ENCODE measurements at places on chromosomes 6 and 20.
A peak's percentile ranks its signal among the peaks of the same experiment; 100 is the strongest.

- DNase-seq: no peak
Measured at GRCh38 chr6:128275681-128276080, 244.7 kb downstream of the PTPRK start.

DNA sequence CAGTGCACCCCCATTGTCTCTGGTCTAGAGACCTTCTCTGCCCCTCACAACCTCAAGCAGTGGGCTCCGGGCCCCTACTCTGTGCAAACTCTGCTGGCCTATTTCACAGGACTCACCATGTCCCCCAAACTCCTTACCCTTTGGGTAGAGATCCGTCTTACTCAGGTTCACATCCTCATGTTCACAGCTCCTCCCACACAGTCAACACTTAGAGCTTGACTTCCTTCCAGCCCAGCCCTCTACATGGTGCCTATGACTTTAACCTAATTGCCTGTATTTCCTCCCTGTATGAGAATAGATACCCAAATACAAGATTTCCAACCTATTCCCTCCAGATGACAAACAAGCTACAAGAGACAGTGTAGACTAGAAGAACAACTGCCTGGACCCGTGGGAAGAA, 528.6 kb upstream of the JARID2 start:
- no peak for DNase-seq

GRCh38 chr20:48395816-48396546, 431.8 kb downstream of the PREX1 start:
- DNase-seq: no peak

DNA sequence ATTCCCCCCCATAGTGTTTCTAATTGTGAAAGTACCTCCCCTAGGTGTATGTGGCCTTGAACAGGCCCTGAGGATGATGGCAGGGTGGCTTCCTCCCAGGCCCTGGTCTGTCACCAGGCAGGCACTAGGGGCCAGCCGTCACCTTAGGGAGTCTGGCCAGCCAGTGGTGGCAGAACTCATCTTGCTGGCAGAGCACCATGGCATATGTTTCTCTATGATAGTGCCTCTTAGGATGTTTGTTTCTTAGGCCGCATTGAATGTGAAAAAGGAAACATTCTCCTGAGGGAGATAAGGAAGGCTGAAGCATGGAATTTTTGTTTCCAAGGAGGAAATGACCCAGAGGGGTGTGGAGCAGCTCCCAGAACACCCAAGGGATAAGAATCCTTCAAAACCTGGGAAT, 45.2 kb upstream of the KLHL31 start:
- DNase-seq: no peak

DNA sequence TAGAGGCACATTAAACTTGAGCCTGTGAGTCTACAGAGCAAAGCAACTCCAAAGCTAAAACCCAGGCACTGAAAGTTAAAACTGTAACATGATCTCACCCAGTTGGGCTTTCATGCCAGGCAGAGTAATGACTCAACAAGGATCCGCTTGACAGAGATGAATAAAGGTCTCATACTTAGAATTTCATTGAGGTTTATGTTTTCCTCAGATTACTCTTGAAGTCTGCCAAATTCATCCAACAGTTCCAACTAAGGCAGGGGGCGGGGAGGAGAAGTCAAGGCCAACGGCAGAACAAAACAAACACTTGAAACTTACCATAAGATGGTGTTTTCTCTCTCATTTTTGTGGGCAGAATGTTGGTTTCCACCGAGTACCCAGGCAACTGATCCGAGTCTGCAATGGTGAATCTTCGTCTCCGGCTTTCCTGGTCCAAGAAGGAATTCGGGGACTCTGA, 54.0 kb upstream of the IPCEF1 start:
- peak; percentile 87 for DNase-seq

GRCh38 chr6:119322034-119322433, 27.5 kb downstream of the MAN1A1 start:
- no peak for DNase-seq

DNA sequence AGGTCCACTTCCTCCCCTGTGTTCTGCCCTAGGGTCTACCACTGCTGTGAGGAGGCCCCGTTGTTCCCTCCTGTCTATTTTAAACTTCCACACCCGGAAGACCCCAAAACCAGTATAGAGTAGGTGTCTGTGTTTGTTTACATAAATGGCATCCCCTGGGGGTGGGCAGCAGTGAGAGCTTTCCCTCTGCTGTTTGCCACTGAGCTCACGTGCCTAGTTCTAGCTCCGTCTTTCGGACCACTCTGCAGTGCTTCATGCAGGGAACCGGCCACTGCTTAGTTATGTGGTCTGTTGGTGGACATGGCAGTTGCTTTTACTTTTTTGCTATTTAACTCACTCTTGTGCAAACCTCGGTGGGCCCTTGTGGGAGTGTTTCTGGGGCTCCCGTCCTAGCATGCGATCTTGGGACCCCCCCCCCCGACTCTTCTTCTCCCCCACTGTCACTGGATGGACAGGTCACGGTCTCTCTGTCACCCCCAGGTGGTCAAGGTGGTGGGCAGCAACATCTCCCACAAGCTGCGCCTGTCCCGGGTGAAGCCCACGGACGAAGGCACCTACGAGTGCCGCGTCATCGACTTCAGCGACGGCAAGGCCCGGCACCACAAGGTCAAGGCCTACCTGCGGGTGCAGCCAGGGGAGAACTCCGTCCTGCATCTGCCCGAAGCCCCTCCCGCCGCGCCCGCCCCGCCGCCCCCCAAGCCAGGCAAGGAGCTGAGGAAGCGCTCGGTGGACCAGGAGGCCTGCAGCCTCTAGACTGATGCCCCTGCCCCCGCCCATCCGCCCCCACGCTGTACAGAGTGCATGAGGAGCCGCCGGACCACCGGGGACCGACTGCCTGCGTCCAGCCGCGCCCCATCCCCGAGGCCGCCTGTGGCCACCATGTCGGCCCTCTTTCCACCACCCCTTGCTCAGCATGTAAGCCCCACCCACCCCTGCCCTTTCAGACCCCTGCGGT, 40.9 kb downstream of the VSTM2L start:
- DNase-seq: no peak

DNA sequence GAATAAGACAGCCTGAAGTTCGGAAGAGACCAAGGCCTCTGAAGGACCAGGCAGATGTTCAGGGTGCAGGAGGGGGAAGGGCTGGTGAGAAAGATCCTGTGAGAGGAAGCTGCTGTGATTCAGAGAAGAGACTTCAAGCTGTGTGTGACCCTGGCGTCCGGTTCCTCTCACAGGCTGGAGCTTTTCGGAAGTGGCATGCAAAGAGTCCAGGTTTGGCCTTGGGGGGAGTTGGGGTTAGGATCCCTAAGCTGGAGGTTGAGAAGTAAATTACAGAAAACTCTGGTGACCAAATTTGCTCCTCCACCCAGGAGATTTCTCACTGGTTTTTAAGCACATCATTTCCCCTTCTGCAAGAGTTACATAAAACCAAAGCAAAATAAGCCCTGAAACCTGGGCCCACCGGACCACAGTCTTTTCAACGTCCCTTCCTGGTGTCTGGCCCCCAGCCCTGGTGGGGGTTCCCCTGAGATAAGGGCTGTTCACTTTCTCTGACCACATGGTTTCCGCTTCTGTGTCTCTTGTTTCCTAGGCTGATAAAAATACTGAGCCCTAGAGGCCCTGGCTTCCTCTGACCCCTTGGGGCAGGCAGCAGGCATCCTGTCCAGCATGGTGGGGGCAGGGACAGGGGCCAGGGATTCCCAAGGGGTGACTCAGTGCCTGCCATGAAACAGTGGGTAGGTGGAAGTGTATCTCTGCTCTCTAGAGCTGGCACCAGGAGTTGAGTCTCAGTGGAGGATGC, 12.0 kb upstream of the LTA start:
- DNase-seq: peak; percentile 33

DNA sequence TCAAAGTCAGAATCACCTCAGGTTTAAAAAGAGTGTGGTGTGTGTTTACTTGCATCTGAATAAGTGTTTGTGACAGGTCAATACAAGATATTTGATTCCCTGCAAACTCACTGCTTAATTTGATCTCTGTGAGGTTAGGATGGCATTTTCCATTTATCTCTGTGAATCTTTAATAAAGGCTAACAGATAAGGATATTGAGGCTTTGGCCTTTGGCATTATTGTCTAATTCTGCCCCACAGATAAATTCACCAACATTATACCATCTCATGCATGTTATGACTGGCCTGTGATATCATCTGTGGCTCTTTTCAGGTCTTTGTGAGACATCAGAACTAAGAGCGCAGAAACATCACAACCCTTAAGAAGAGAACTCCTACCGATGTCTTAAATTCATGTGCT, 84.7 kb downstream of the TRMT6 start:
- no peak for DNase-seq

DNA sequence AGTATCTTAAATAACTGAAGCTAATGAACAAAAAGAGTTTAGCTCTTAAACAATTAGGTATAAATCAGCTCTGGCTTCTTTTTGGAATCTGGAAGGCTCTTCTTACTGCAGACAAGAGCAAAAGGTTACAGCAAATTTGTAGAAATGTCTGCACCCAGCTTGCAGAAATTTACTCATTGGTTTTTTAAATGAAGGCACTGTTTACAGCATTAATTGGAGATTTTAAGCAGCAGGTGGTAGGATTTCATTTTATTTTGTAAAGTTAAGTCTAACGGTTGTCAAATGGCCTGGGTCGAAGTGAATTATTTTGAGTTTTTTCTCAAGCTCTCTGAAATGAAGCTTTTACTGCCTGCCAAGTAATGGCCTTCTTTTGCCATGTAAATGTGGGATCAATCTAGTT, 102.1 kb downstream of the NRSN1 start:
- no peak for DNase-seq

DNA sequence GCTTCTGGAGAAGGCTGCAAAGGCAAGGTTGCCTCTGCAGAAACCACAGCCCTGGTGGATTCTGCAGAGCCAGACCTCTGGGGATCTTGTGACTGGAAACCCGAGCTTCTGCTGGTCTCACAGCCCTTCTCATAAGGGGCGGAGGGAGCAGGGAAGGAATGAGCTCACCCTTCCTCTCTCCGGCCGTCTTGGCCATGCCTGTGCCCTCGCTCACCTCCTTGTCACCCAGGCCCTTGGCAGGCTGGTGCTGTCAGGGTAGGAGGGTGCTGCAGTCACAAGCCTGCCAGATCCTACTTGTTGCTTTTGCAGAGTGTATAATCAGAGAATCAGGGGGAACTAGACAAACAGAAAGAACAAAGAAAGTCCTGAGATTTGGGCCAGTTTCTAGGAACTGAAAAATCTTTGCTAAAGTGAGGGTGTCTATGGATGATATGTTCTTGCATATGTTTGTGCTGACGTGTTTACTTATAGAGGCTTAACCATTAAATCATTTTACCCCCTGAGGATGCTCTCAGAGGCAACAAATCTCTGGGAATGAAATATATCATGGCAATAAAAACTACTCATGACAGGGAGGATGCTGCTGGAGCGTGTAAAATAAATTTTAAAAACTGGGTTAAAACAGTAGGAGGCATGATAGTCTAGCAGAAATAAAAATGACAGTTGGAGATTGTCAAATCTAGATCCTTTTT, 244.9 kb upstream of the SOX4 start:
- peak; percentile 73 for DNase-seq

GRCh38 chr6:148944608-148945007, 197.8 kb downstream of the UST start:
- DNase-seq: no peak

GRCh38 chr6:3762359-3762758, 10.8 kb upstream of the PXDC1 start:
- no peak for DNase-seq

- DNase-seq: no peak
Measured at GRCh38 chr20:10249822-10250221, 31.2 kb downstream of the SNAP25 start.

DNA sequence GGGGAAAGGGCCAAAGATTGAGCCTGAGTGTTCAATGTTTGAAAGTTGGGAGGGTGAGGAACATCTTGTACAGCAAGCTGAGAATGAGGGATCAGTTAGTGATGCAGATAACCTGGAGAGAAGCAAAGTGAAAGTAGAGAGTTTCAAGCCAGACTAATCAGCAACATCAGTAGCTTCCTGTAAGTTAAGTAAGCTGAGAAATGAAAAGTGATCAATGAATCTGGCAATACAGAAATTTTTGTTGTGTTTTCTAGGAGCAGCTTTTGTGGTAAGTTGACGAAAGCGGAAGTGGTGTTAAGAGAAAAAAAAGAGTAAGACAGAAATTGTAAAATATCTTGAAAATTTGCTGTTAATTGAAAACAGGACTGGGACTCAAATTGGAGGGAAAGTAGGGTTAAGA, 855.5 kb upstream of the MAP3K7 start:
- no peak for DNase-seq

DNA sequence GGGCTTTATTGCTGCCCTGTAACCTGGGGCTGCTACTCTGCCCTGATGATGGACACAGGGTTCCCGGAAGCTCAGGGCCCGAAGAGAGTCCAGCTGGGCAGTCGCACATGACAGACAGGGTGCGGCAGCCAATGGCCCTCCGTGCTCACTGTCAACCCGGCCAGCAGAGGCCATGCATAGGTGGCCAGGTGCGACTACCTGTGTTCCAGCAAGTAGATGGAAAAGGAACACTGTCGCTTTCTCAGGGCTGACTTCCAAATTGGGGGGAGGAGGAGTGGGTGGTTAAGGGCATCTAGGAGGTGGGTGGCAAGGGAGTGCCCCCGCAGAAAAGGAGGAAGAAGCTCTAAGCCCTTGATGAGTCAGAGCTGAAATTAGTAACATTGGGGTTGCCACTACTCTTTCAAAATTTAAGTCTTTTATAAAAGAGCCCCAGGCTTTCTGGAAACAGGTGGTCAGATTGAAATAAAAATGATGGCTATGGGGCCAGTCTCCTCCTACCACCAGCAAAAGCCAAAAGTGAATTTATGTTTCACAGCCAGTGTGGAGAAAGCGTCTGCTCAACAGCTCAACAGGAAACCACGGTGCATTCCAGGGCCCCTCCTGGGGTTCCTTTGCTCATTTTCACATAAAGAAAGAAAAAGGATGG, 2.3 kb upstream of the RAMACL start:
- DNase-seq: no peak

DNA sequence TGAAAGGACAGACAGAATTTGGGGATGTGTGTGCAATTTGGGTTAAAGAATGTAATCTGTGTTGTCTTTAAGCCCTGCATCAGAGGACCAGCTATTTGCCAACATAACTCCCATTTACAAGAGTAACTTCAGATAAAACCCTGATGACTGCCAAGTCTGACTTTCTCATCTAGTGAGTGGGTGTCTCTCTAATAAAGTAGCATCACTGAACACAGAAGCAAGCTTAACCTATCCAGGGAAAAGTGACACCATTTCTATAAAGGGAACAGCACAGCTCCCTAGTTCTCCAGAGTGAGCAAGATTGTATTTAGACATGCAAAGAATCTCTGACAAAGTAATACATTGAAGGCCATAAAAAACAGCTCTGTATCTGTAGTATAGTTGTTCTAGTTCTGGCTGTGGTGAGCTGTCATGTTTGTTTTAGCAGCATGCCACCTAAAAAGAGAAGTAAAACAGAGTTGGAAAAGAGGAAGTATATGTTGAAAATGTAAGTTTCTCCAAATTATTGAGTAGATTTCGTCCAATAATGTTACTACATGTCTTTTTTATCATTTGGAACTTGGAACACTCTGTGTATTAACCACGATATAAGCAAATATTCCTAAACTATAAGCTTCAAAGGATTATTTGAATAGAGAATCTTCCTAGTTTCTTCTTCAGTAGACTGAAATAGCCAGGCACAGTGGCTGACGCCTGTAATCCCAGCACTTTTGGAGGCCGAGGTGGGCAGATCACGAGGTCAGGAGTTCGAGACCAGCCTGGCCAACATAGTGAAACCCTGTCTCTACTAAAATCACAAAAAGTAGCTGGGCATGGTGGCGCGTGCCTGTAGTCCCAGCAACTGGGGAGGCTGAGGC, 8.8 kb upstream of the PIM1 start:
- DNase-seq: no peak
